ENCODE measurements at places on chromosomes 13 and 19. TPM values are rescaled to one million over a fixed set of nuclear protein-coding genes. Genes with fewer than 3 reads are reported as not detected.

GRCh38 chr13:106173346-106173745 lies 362.1 kb downstream of the EFNB2 start:
- no peak for DNase-seq

HMG20B gene
- total RNA-seq = 48.3 TPM

GRCh38 chr13:107234319-107235073 lies 666.6 kb upstream of the ARGLU1 start:
- no peak for DNase-seq

GRCh38 chr19:34386645-34387445 lies 17.4 kb upstream of the PDCD2L start:
- no peak for DNase-seq

DNA sequence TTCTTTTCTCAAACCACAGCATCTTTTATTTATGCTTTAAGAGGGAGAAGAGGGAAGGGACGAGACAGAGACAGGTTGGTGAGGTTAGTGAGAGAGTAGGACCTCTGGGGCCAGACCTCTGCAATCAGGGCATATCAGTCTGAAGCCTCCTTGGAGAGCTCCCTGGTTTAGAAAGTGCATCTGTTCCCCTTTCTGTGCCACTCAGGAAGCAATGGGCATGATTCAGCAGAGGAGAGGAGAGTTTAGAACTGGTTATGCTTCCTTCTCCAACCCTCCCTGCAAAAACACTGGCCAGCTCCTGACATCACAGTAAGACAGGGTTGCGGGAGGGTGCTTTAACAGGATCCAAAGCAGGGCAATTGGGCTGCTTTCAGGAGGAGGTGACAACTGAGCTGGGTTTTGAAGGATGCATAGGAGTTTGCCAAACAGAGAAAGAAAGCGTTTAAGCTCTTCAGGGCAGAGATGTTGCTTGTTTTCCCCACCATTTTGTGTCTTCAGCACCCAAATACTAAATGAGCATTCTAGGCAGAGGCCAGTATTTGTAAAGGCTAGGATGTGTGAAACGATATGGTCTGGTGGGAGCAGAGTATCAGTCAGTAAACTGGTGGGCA lies 33.1 kb downstream of the CERS4 start:
- DNase-seq = no peak

ELSPBP1 gene
- total RNA-seq = not detected

DNA sequence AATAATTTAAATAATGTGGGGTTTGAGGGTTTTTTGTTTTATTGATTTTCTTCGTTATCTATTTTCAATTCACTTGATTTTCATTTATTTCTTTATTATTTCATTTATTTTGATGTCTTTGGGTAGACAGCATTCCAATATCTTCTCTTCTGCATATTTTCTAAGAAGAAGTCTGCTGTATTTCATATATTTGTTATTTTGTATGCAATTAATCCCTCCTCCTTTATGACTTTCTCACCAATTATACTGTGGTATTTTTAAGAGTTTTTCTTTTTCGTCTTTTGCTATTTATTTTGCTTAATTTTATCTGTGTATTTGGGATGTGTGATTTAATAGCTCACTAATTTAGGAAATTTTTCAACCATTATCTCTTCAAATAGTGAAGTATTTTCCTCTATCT lies 1444.4 kb upstream of the MIR17HG start:
- DNase-seq = no peak

GRCh38 chr13:37546087-37546486 lies 52.5 kb downstream of the POSTN start:
- DNase-seq = no peak

DNA sequence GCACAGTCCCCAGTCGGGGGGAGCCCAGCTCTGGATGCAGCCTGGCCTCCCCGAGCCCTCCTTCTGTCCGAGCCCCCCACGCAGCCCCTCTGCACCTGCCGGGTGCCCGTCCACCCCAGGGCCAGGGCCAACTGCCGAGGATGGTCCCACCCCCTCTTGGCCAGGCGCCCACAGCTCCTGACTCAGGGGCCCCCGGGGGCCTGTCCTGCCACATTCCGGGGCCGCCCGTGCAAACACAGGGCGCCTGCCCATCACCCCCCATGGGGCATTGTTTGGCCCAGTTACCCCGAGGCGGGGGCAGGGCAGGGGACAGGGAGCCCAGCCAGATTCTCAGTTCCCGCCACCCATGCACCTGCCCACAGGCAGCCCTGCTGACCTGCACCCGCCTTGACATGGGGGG lies 5.3 kb upstream of the TCF3 start:
- peak; percentile 22 for DNase-seq

- DNase-seq = no peak
These were observed 11.9 kb upstream of the SEMA6B start for GRCh38 chr19:4571305-4571917.

DNA sequence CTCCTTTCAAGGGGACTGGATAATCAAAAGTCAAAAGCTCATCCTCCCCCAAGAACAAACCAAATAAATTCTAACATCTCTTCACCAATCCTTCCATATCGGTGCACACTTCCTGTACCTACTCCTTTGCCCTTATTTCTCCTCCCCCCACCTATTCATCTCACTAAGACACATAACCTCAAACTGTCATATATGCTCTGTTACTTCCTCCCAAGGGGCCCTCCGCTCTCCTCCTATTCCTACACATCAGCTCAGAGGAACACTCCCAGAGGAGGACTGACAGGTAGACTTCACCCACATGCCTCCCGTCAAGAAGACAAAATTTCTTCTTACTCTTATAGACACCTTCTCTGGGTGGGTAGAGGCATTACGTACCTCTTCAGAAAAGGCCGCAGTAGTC lies 48.1 kb downstream of the ZNF93 start:
- DNase-seq = no peak

DNA sequence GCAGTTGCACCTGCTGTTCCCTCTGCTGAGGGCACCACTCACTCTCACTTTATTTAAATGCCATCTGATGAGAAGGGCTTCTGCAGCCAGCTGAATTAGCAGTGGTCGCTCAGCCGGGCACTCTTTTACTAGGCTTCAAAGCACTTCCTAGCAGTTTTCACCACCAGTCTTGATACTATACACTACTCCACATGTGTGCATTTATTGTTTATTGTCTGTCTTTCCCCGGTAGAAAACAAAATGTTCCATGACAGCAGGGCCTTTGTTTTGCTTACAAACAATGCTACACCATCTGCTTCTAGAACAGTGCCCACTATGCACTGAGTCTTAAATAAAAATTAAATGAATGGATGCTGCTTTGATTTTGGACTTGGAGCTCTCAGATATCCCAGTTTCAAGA lies 404.9 kb downstream of the FGF14 start:
- no peak for DNase-seq

DNA sequence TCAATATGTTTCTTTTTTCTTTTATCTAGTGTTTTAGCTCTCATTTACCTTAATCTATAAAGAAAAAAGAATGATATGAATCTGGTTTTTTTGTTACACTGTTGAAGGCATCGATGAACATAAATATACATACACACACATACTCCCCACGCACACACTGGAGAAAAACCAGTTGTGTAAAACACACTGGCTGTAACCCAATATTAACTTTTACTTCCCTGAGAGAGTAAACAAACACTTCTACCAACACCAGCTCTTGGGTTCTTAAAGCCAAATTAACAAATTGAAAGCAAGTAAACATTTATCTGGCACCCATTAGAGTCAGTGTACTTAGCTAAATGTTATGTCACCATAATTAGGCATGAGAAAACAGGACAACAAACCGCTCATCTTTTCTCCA lies 145.7 kb downstream of the ABCC4 start:
- DNase-seq = no peak

- no peak for DNase-seq
These were observed 59.0 kb downstream of the DGKH start for GRCh38 chr13:42107421-42107820.

GRCh38 chr19:37936166-37936565 lies 29.2 kb downstream of the SIPA1L3 start:
- DNase-seq = no peak

- peak; percentile 63 for DNase-seq
These were observed 152.0 kb downstream of the NUFIP1 start for GRCh38 chr13:44837250-44837649.

DNA sequence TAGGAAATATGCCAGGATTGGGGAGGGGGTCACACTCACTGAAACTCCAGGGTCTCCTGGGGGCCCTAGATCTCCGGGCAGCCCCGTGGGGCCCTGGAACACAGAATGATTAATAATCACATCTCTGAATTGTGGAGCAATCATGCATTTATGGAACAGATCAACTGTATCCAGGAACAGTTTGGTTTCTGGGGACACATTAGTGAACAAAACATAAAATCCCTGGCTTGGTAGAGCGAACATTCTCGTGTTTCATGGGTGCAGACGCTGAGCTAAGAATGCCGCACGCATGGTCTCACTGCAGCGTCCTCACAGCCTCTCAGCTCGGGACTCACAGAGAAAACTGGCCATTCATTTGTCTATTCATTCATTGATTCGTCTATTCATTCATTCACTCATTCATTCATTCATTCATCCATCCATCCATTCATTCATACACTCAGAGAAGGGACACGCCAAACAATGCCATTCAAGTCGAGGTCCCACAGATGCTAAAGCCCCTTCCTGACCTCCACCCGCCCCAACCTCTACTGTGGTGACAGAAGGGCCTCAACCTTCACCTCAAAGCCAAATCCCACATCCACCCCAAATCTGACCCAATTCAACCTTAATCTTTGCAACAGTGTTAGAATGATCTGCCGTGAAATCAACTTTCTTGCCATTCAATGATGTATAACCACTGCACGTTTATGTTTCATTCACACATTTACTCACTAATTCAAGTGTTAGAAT lies 35.0 kb upstream of the OLFM2 start:
- no peak for DNase-seq

DNA sequence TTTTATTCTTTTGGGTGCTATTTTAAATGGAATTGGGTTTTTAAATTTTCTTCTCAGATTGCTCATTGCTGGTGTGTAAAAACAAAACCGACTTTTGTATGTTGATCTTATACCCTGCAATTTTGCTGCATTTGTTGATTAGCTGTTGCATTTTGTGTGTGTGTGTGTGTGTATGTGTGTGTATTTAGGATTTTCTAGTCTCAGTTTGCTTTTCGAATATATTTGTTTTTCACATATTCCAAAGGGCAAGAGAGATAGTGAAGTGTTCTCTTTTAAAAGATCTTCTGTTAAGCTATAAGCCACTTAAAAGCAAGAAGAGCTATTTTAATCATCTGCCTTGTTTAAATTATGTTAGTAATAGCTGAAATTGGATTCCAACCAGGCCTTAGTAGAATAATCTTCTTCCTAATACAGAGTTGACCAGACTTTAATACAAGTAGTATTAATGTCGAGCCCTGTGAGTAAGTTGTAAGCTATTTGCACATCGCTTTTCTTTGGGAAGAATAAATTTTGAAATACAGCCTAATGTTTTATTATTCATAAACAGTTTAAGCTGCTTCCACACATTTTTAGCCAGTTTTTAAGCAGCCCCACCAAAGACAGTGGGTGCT lies 57.4 kb downstream of the TM9SF2 start:
- DNase-seq = no peak

GRCh38 chr13:107675847-107676550 lies 539.3 kb downstream of the LIG4 start:
- no peak for DNase-seq

GRCh38 chr19:45293682-45294081 lies 29.0 kb downstream of the CKM start:
- DNase-seq = peak; percentile 55

ZNF468 gene
- 132 TPM for total RNA-seq

GRCh38 chr19:4279267-4279529 lies 132 bp downstream of the SHD start:
- no peak for DNase-seq

- peak; percentile 53 for DNase-seq
These were observed 7.5 kb downstream of the ARL11 start for GRCh38 chr13:49635599-49636433.

- DNase-seq = no peak
These were observed 446.2 kb downstream of the ITGBL1 start for GRCh38 chr13:101898676-101899075.
